ENCODE measurements at places on chromosomes 13 and 19. TPM values are rescaled to one million over a fixed set of nuclear protein-coding genes. Genes with fewer than 3 reads are reported as not detected.

DNA sequence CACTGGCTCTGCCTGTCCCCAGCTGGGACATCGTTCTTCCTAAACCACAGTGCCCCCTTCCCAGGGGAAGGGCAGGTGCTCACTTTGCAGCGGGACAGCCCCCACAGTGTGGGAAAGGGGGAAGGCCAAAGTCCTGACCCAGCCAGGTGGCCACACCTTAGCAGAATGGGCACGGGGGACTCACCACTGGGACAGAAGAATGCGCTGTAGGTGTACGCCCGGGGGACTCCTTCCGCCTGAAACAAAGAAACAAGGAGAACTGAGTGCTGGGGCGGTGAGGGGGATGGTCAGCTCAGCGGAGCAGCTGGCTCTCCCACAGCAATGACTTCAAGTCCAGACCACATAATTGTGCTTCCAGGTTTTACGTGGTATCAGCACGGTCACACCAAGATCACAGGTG, 49.4 kb downstream of the F2RL3 start:
- DNase-seq: no peak

DNA sequence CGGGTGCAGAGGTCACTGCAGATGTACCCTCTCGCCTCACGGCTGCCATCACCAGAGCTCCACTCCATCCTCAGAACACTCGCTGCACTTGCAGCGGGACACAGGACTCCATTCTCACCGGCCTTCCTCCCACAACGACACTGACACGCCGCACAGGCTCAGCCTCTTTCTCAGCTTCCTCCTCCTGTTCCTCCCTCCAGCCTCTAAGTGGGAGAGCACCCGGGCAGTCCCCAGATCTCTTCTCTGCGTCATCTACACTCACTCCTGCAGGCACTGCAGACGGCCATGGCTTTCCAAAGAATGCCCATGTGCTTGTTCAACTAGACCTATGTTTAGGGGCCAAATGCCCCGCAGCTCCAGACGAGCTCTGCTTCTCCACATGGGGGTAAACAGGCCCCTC, 14.3 kb upstream of the FKRP start:
- DNase-seq: no peak

- no peak for DNase-seq
Observed at GRCh38 chr19:5376928-5377327, 36.3 kb upstream of the PTPRS start.

The C13orf42 gene
- total RNA-seq: not detected

GRCh38 chr13:49584771-49585182, 581 bp downstream of the RCBTB1 start:
- no peak for DNase-seq

The CGB3 gene
- not detected for total RNA-seq

DNA sequence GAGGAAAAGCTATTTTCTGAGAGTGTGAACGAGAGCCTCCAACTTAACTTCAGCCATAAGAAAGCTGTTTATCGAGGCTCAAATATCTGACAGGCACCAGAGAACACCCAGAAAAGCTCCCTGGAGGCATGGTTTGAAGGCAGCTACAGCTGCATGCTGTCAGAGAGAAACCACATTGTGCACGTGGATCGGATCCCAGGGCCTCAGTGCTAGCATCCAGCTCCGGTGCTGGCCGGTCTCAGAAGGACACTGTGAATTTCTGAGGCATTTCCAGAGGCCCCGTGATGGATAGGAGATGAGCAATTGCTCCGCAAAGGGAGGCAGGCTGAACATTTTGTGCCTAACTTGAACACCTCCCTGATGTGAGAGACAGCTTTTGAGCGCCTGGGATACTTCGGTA, 315.7 kb downstream of the FGF9 start:
- no peak for DNase-seq

The RDH8 gene
- not detected for total RNA-seq

The ZNF430 gene
- 23.6 TPM for total RNA-seq

DNA sequence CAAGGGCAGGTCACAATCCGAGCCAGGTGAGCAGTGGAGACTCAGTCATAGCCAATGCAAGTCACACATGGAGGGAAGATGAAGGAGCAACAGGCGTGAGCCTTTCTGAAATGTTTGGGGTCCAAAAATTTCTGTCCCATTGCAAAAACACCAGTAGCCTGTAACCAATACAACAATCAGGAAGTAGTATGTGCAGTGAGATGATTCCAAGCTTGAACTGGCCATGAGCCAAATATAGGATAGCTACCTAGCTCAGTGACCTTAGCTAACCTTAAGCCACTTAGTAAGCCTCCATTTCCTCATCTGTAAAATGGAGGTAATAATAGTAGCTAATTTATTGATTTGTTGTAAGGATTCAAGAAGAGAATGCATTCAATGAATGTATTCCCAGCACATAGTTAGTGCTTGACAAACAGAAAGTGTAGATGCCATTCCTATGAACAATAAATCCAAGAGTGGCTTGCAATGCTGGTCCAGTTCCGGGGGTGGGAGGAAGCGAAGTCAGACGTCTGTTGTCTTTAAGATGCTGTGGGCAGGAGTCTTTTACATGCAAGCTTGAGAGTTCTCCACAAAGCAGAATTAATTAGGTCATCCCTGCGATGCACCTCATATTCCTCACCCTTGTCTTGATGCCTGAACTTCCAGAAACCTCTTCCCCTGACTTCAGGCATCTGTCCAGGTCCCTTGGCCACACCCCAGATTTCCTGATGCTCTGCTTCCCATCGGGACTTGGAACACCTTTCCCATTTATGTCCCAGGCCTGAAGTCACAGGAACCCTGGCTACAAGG, 195.7 kb upstream of the UBL3 start:
- DNase-seq: no peak

The SMIM44 gene
- not detected for total RNA-seq

The PEG3 gene
- not detected for total RNA-seq

DNA sequence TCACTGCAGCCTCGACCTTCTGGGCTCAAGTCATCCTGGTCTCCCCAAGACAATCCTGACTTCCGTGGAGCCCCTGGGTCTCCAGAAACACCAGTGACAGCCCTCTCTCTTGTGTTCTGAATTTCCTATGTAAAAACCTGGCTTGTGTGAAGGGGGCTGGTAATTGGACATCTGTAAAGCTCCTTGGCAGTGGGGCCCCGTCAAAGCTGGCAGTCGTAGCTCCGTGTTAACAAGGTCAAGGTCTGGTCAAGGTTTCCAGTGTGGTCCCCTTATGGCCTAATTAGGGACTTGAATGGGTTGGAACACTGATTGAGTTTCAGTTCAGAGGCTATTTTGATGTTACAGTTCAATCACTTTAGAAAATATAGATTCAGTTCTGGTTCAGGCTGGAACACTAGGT, 32.8 kb upstream of the NDUFS7 start:
- DNase-seq: no peak

The KANK3 gene
- total RNA-seq: 1.5 TPM

GRCh38 chr19:28424662-28425045, 788.3 kb downstream of the UQCRFS1 start:
- DNase-seq: no peak

- no peak for DNase-seq
Observed at GRCh38 chr19:43913383-43913782, 21.7 kb downstream of the ZNF45 start.

The KIR3DL1 gene
- total RNA-seq: 0.18 TPM

GRCh38 chr13:26509491-26509890, 48.0 kb upstream of the WASF3 start:
- no peak for DNase-seq

The CLEC4G gene
- total RNA-seq: not detected

DNA sequence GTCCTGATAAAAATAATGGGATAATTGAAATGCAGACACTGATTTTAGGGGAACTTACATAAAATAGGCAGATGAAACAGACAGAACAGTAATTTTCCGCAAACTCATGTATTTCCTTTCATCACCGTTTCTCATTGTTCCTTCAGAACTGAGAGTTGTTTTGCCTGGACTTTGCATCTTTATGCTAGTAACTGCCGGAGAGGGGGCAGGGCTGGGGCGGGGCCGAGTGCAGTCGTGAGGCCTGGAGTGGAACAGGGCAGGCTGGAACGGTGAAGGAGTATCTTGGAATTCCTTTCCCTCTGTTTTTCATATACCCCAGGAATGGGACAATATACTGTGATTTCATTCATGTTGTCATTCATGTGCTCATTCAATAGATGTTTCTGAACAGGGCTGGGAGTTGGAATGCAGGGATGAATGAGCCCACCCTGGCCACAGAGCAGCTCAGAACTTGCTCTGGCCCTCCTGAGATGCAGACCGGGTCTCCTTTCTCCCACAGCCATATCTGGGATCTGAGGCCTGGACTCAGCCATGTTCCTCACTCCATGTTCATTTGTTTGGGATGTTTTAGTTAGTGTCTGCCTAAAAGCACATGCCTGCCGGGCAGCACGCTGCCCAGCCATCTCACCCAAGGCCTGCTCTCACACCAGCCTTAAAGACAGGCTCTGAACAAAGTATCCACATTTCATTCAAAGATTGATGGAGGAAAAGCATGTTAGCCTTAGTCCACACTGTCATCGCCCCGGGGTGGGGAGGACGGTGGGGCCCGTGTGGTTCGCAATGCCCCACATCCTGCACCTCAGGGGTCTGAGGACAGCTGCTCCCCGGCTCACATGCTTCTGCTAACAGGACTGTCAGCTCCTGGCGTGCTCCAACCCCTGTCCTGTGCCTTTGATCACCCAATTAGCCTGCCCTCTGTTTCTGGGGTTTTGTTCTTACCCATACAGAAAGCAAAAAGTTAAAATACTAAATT, 92.9 kb downstream of the SOX1 start:
- no peak for DNase-seq

GRCh38 chr19:7641290-7642276, 4.7 kb downstream of the STXBP2 start:
- no peak for DNase-seq

- DNase-seq: peak; percentile 77
Observed at GRCh38 chr19:11963566-11964355, 1.1 kb upstream of the ZNF763 start.

The SIAH3 gene
- total RNA-seq: 0.02 TPM

- peak; percentile 79 for DNase-seq
Observed at GRCh38 chr19:35135389-35135909, 590 bp upstream of the LGI4 start.

The FDX2 gene
- total RNA-seq: 16.7 TPM

The PSG6 gene
- not detected for total RNA-seq

DNA sequence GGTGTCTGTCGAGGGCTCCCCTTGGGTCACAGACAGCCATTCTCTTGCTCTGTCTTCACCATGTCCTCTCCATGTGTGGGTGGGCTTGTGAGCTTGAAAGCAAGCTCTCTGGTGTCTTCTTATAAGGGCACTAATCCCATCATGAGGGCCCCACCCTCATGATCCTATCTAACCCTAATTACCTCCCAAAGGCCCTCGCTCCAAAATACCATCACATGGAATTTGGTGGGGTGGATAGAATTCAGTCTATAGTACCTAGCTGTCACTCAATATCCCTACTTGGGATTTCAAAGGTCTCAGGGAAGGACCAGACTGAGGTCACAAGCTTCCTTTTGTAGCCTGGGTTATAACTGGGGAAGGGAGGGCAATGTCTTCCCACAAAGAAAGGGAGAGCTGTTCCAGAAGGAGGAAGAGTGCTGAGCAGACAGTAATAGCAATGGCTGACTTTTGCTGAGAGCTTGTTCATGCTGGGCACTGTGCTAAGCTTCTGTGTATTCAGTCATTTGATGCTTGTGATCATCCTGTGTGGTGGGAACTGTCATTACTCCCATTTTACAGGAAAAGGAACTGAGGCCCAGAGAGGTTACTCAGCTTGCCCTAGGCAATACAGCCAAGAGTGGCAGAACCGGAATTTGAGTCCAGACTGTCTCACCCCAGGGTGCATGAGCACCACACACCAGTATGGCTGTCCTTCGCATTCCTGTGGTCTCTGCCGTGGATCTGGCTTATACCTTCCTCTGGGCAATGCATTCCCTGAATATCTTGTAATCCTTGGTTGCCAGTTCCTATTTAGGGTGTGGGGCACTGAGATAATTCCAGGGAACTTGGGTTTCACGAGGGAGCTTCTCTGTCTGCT, 8.2 kb downstream of the FXYD5 start:
- no peak for DNase-seq

The WDR87 gene
- total RNA-seq: not detected

The ZNF610 gene
- total RNA-seq: 0.58 TPM

The MISP3 gene
- 4.2 TPM for total RNA-seq

DNA sequence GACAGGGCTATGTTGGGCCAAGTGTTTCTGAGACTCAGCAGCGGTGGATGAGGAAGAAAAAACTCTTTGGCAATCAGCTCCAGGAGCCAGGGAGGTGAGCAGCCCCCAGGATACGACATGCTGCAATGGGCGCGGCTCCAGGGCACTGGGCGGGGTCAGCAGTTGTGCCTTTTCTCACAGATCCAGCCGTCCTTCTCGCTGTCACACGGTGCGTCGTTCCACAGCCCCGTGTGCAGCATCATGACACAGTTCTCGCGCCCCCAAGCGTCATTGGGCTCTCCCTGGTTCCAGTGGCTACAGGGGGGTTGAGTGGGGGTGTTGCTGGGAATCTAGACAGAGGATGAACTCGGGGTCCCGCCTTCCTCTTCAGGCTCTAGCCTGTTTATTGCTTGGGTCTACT, 2.7 kb downstream of the CLEC4G start:
- no peak for DNase-seq

DNA sequence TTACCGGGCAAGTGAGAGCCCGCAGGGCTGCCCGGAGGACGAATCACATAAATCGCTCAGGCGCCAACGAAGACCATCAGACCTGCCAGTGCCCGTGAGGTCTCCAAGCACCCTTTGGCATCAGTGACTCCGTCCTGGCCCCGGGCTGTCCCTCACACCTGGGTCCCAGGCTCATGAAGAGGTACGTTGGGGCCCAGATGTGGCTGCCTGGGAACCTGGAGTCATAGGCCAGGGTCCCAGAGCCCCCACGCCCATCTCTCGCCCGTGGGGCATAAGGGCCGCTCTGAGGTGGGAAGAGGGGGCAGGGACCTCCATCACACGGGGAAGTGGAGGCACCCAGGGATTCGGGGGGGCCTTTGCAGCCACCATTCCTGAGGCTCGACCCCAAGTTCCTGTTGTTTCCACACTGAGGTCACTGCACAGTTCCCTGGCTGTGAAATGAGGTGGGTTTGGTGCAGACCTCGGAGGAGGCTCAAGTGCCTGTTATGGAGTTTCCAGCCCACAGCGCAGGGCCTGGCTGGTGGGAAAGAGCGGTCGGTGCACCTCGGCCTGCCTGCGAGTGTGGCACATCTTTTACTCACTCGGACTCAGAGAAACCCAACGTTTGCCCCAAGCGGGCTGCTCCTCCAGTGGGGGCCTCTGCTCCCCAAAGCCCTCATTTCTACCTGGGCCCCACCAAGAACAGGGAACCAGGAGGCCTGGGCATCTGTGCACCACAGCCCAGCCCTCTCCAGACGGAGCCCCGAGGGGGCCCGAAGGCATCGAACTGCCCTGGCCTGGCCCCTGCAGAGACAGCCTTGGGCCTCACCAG, 35.9 kb upstream of the C13orf46 start:
- DNase-seq: no peak

GRCh38 chr19:3108775-3109174, 14.6 kb downstream of the GNA11 start:
- DNase-seq: peak; percentile 71

GRCh38 chr19:18045307-18046050, 37.5 kb downstream of the ARRDC2 start:
- no peak for DNase-seq
